Stimulated activated CD4-positive, alpha-beta T cell treated with anti-CD3 and anti-CD28 coated beads, Interleukin-4, amount 100 ng/mL, for 4 hours (primary cell): ENCODE measurements at places on chromosomes 13 and 19.

- no peak for DNase-seq
Observed at GRCh38 chr19:36685835-36686234, 1.6 kb upstream of the ZNF567 start.

DNA sequence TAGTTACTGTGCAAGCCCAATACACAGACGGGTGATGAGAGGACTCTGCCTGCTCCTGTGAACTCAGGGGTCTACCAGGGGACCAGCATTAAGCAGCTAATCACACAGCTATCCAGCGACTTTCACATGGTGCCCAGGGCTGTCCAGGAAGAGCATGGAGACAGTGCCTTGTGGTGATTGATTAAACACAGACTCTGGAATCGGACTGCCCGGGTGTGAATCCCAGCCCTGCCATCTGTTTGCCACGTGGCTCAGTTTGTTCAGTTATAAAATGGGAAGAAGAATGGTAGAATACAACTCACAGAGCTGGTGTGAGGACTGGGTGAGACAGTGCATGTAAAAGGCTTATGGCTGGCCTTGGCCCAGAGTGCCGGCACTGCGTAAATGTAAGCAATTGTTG lies 42.1 kb upstream of the NPAS1 start:
- DNase-seq, result no peak

- DNase-seq, result no peak
Observed at GRCh38 chr13:80030491-80030890, 310.4 kb downstream of the SPRY2 start.

DNA sequence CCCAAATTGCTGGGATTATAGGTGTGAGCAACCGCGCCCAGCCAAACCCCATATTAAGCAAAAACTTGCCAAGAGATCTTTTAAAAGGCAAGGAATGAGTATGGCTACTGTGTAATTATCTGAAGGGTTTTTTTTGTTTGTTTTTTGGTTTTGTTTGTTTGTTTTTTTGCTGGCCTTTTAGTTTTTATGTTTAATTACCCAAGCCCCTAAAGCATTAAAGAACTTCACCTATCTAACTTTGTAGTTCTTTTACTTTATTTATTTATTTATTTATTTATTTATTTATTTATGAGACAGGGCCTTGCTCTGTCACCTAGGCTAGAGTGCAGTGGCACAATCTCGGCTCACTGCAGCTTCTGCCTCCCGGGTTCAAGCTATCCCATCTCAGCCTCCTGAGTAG lies 40.3 kb upstream of the GARRE1 start:
- DNase-seq, result no peak

- no peak for DNase-seq
Observed at GRCh38 chr19:57803594-57804325, 11.0 kb downstream of the ZNF552 start.

DNA sequence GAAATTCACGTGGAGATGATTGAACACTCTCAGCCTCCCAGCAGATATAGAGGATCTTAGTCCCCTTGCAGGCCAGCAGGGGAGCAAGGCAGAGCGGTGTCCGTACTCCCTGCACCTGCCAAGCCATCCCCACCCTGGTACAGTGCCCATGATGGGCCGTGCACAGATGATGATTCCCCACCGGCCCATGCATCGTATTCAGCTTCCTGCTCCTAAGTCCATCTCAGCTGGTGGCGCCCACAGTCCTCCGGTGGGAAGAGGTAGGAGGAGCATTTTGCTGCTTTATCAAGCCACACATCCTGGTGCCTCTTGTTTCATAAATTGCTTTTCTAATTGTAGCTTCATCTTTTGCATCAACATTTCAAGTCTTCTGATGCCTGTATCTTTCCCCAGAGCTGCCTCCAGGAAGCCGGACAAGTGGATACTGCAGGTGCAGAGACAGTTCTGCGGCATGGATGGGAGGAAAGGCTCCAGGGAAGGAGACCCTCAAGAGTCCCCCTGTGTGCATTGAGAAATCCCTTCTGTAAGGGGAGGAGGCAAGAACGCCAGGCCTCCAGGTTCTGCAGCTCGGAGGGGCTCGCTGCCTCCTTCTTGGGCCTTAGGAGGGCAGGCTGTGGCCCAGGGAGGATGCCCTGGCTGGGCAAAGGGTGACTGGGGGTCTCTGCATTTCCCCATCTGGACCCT lies 55.3 kb downstream of the F2RL3 start:
- no peak for DNase-seq

- DNase-seq, result no peak
Observed at GRCh38 chr19:29497686-29498436, 27.9 kb upstream of the VSTM2B start.

GRCh38 chr19:33110137-33110910 lies 21.6 kb upstream of the WDR88 start:
- no peak for DNase-seq

DNA sequence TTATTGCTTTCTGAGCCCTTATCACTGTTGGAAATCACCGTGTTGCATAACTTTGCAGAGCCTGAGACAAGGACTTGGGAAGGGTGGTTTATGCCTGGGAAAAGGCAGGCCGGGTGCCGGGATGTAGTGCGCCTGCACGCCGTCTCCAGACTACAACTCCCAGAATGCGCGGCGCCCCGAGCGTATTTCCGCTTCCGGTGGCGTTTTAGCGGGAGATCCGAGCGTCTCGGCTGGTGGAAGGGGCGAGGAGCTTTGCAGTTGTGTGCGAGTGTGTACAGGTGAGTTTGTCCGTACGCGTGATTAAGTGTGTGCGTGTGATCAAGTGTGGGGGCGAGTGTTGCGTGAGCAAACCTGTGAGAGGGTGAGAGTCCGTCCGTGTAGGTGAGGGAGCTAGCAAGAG lies 75.4 kb downstream of the PEG3 start:
- no peak for DNase-seq

GRCh38 chr13:50124536-50125303 lies 109.5 kb downstream of the KCNRG start:
- DNase-seq, result peak; percentile 96

- peak; percentile 91 for DNase-seq
Observed at GRCh38 chr19:1241417-1242095, at the start of gene ATP5F1D. ATP5F1D (plus strand) TSS chr19:1241751; CDS start chr19:1241851, 100 bp downstream.

- DNase-seq, result no peak
Observed at GRCh38 chr13:103066079-103066780, at the start of gene SLC10A2. SLC10A2 (minus strand) TSS chr13:103066417; CDS start chr13:103066249, 168 bp downstream.

GRCh38 chr19:8050274-8051096 lies 2.1 kb upstream of the CCL25 start:
- DNase-seq, result peak; percentile 88

- DNase-seq, result no peak
Observed at GRCh38 chr19:29365836-29366417, 153.0 kb upstream of the UQCRFS1 start.

GRCh38 chr13:56670563-56670962 lies 470.2 kb upstream of the PRR20A start:
- DNase-seq, result no peak

DNA sequence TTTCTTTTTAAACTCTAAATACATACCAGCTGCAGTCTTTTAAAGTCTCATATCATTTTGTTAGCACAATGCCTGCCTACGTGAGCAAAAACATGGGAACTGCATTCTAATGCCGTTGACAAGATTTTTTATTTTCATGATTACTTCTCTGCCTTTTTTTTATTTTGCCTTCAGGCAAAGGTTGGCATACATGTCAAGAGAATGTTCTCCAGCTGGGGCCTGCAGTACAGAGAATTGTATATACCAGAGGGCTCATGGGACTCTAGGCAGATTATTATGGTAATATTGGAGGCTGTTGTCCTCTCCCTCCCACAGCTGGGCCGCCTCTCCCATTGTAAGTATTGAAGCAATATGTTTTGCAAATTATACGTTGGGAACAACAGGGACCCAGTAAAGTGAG lies 53.9 kb upstream of the OBI1 start:
- DNase-seq, result no peak

DNA sequence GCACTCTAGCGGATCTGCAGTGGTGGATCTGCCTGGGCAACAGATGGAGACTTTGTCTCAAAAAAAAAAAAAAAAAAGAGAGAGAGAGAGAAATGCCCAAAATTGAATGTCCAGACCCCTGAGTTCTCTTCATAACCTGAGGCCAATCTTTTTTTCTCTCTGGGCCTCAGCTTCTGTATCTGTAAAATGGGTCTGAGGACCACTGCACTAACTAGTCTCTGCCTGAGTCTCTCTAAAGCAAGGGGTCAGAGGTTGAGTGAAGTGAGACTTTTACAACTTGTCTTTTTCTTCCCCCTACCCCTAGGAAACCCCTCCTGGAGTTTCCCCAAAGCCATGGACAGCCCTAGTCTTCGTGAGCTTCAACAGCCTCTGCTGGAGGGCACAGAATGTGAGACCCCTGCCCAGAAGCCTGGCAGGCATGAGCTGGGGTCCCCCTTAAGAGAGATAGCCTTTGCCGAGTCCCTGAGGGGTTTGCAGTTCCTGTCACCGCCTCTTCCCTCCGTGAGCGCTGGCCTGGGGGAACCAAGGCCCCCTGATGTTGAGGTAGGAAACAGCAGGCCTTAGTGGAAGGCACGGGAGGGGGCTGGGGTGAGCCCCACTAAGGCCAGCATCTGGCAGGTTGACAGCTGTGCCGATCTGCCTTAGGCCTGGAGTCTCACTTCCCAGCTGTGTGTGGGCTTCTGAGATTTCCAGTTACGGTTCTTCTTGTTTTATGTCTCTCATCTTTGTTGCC lies 1.8 kb downstream of the TMEM91 start:
- no peak for DNase-seq

GRCh38 chr13:49596221-49596620 lies 10.9 kb upstream of the RCBTB1 start:
- DNase-seq, result no peak

DNA sequence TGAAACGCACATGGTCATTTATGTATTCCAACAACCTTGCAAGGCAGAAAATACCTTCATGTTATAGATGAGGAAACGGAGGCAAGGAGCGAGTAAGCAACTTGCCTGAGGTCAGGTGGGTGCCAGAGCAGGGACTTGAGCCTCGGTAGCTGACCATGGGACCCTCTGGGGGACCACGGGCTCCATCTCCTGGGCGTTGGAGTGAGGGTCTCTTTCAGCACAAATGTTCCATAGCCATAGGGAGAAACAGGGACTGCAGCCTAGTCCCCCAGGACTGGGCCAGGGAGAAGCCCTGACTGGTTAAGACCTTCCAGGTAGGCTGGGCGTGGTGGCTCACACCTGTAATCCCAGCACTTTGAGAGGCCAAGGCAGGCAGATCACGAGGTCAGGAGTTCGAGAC lies 38.4 kb upstream of the ADGRE5 start:
- DNase-seq, result no peak

DNA sequence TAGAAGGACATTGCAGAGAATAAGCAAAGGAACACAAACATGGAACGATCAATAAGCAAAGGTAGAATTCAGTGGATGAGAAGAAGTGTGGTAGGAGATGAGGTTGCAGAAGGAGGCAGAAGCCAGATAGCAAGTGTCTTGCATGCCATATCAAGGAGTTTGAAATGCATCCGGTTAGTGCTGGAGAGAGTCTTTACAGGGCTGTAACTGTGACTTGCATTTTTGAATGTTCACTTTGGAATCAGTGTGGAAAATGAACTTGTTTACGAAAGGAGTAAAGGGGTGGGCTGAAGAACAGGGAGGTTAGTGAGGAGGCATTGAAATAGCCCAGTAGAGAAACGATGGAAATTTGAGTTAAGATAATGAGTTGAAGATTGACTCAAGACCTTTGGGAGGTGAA lies 90.7 kb upstream of the MBNL2 start:
- DNase-seq, result no peak

DNA sequence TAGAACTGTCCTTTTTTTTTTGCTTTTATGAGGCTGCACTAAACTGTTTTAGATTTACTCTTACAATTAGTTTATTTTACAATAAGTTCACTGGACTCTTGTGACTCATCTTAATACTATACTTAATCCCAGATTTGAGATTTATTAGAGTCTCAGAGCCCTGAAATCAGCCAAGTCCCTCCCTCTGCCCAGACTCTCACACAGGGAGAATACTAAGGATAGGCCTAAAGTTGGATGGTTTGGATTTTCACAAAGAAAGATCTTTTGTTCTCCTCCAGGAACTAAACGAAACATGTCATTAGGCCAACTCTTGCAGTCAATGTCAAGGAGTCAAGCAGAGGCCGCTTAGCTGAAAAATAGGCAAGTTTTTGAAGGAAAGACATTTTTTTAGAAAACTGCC lies 42.7 kb upstream of the MIR17HG start:
- DNase-seq, result no peak

DNA sequence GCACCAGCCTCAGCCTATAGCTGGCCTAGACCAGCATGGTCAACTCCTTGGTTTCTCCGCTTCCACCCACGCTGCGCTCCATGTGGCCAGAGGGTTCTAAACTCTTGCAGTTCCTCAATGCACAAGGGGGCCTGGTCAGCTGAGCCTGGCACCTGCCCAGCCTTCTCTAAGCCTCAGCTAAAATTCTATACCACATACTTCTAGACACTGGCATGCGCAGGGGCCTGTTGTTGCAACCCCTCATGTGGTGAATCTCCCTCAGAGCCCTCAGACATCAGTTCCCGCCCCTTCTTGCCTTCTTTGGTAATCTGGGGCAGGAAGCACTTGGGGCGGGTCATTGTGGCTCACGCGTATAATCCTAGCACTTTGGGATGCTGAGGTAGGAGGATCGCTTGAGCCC lies 19.7 kb upstream of the LDLR start:
- no peak for DNase-seq

DNA sequence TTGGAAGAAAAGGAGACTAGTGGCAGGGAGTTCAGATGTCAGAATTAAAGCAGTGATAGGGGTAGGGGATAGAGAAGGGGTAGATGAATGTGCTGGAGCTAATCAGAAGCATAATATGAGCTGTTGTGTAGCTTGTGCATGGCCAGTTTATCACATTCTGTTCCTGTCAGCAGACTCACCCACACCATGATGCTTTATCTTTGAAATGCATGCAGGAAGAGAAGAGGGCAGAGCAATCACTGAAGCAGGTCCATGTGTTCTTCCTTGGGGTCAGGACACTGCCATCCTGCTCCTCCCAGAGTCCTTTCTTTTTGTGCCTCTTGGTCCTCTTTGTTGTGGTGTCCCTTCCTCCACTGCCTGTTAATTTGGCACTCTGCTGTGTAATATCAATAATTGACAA lies 5.8 kb downstream of the CHAMP1 start:
- DNase-seq, result no peak

DNA sequence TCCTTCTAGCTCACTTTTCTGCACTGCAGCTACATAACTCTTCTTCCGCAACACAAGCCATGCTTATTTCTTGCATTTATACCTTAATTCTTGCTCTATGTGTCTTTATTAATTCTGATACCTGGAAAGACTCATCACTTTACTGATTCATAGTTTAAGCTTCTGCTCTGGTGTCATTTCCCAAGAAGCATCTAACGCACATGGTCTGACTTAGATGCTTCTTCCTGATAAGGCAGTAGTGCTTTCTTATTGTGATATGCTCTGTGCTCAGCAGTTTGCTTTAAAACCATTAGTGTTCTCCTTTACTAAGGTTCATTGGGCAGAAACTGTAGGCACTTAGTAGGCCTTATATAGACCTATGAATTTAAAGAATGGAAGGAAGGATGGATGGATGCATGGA lies 66.4 kb downstream of the EPSTI1 start:
- no peak for DNase-seq

- DNase-seq, result no peak
Observed at GRCh38 chr13:62453761-62454160, 1038.1 kb upstream of the PCDH20 start.

GRCh38 chr19:33524024-33524664 lies 2.6 kb upstream of the PEPD start:
- no peak for DNase-seq
